ENCODE measurements at places on chromosomes 6 and 20. TPM values are rescaled to one million over a fixed set of nuclear protein-coding genes. Genes with fewer than 3 reads are reported as not detected.

DNA sequence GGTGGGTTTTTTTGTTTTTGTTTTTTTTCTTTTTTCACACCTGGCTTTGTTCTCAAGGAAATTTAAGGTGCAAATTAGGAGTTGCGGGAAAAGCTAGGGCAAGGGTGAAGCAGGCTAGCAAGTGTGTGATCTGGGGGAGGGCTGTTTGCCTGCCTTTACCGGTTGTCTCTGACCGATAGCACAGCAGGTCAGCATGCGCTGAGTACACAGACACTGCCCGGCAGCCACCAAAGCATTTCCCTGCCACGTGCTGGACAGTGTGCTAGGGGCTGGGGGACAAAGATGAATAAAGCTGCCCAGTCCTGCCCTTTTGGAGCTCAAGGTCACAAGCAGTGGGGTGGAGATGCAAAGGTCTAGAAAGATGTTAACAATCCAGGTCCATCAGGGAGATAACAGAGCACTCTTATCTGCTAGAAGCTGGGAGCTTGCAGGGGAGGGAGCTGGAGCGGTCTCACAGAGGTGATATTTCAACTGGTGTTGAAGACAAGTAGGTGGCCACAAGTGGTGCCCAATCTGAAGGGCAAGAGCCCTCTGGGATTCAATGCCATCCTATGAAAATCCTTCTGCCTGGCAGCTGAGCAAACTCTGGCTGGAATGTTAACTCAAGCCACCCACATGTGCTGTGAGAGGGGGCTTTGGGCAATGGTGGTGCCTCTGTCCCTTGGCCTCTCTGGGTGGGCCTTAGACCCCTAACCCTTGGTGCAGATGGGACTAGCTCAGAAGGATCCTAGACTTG, 24.5 kb downstream of the TTBK1 start:
- no peak for DNase-seq

GRCh38 chr6:113103634-113104361, 753.3 kb upstream of the MARCKS start:
- no peak for DNase-seq

The MRAP2 gene
- total RNA-seq = 0.17 TPM

The OR2J3 gene
- total RNA-seq = not detected

GRCh38 chr6:44332585-44332984, 9.9 kb upstream of the SPATS1 start:
- no peak for DNase-seq

The HLA-F gene
- total RNA-seq = 58.7 TPM
